ENCODE measurements at places on chromosomes 5 and 9.
A peak's percentile ranks its signal among the peaks of the same experiment; 100 is the strongest.

DNA sequence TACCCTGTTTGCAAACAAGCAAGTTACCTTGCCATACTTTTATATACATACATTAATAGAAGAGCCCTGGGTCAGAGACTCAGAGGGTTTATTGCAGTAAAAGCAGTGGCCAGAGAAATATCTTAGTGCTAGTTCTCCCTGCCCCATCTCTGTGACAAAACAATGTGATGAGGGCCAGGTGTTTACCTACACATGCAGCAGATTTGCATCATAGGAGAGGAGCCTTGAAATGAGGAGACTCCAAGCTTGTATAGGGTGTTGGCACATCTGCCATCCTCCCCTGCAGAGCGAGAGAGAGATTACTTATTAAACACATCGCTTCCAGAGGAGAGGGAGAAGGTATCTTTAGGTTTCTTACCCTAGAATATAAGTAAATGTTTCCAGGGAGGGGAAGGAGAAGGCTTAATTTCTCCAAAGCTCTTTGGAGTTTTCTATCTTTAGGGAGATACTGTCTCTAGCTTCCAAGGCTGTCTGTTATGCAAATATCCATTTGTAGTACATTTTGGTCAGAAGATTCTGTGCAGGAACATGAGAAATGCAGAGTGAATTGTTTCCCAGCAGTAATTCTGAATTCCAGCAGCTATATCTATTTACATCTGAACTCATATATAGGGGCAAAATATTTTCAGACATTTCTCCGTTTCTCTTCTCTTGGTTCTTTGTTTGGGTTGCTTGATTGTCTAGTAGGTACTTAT, 15.7 kb downstream of the FER start:
- DNase-seq = no peak

GRCh38 chr5:117559005-117559844, 984.6 kb upstream of the SEMA6A start:
- no peak for DNase-seq

DNA sequence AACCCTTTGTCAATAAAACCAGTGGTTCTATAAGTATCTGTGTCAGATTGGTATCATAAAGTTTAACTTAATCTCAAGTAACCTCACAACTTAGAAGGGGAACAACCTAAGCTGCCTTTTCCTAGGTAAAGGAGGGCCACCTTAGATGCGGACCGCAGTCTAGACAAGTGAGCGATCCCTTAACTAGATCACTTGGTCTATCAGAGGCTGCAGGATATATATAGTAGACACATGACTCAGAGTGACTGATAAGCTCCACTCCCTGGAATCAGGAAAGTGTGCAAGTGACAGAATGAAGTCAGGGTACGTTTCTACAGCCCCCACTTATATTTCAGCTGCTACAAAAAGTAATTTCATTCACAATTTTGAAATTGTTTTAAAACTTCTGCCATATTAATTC, 7.4 kb downstream of the REEP5 start:
- DNase-seq = no peak

- no peak for DNase-seq
Observed at GRCh38 chr9:28163619-28164018, 590.3 kb upstream of the C9orf72 start.

- no peak for DNase-seq
Observed at GRCh38 chr9:73845539-73845938, 651.6 kb upstream of the RORB start.

DNA sequence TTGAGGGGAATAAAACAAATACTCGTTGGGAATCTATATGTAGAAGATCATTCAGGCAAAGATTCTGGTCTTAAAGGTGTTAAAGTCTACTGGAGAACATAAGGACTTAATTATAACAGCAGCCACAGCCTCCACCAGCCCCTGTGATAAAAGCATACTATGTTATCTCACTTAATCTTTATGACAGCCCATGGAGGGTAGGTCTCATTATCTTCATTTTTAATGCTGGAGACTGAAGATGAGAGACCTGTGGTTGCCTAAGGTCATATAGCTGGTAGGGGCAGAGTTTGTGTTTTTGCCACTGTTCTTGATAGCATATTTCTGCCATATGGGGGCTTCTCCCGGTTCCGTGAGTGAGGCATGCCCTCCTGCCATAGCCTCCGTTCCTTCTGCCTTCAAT, 88.7 kb downstream of the TRIO start:
- no peak for DNase-seq

GRCh38 chr9:112890106-112891081, at the start of gene SLC46A2:
TSS of gene SLC46A2 (minus strand) at chr9:112890876. CDS start at chr9:112890681, 195 bp downstream.
- DNase-seq = no peak

- DNase-seq = peak; percentile 61
Observed at GRCh38 chr5:58775701-58776262, 192.9 kb downstream of the RAB3C start.

DNA sequence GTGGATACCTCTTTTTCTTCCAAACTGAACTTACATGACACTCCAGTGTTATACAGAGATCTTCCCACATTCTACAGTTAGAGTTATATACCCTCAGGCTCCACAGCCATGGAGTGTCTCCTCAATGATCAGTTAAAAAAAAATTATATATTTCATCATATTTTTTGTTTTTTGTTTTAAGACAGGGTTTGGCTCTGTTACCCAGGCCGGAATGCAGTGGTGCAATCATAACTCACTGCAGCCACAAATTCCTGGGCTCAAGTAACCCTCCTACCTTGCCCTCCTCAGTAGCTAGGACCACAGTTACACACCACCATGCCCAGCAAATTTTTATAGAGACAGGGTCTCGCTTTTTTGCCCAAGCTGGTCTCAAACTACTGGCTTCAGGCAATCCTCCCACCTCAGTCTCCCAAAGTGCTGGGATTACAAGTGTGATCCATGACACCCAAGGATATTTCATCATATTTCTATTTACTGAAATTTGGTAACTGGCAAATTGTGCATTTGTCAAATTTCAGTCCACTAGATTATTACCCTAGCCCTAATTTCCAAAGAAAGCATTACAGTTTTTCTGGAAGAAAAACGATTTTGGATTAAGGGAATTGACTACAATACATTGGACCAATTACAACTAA, 18.1 kb upstream of the SCAI start:
- no peak for DNase-seq

GRCh38 chr5:139654464-139654863, 6.3 kb downstream of the CXXC5 start:
- DNase-seq = no peak

DNA sequence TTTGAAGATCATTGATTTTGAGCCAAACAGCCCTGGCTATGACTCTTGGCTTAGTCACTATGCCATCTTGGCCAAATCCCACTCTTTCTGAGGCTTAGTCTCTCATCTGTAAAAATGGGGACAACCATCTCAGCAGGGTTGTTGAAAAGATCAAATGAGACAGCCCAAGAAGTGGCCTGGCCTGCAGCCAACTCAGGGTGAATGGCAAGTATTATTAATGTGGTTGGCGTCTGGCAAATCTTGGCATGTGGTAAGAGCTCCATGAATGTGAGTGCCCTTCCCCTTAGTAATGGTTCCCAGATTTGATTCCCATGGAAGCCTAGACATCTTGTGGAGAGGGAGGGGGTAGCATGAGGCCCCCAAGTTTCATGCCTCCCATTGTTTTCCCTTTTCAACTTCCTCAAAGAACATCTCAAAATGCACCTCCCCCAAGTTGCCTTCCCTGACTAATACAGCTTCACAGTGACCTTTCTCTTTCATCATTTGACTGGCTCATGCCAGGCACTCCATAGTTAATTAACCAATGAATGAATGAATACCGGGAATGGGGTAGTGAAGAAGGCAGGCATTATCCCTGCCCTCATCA, 11.8 kb upstream of the TGFBI start:
- no peak for DNase-seq

- DNase-seq = no peak
Observed at GRCh38 chr5:170491479-170491878, 12.3 kb upstream of the KCNIP1 start.

GRCh38 chr5:139698490-139699146, 50.5 kb downstream of the CXXC5 start:
- no peak for DNase-seq
